Stimulated activated CD4-positive, alpha-beta T cell treated with anti-CD3 and anti-CD28 coated beads, Interleukin-4, amount 100 ng/mL, for 4 hours (primary cell): ENCODE measurements at places on chromosomes 7 and 10.

DNA sequence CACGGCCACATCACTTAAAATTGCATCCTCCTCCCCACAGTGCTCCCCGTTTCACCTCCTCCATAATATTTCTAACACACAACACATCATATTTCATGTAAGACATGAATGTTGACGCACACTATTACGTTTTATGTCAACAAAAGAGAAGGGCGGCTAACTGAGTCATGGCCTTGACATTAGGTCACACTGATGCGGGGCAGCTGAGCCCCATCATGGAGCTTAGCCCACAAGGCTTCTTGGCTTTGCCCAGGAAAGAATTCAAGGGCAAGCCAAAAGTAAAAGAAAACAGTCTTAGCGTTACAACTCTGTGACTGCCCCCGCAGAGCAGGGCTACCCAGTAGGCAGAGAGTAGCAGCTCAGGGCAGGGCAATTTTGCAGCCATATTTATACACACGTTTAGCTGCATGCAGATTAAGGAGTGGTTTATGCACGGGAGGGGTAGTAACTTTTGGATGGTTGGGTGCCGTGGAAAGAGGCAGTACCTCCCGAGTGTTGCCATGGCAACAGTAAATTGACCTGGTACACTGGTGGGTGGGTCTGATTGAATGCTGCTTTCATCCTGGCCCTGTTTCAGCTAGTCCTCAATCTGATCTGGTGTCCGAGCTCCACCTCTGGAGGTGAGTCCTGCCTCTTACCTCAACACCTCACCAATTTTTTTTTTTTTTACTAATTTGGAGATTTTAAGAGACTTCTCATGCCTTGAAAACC lies 156.2 kb upstream of the FRMD4A start:
- no peak for DNase-seq

GRCh38 chr10:50650481-50650880 lies 26.7 kb upstream of the SGMS1 start:
- DNase-seq = no peak

DNA sequence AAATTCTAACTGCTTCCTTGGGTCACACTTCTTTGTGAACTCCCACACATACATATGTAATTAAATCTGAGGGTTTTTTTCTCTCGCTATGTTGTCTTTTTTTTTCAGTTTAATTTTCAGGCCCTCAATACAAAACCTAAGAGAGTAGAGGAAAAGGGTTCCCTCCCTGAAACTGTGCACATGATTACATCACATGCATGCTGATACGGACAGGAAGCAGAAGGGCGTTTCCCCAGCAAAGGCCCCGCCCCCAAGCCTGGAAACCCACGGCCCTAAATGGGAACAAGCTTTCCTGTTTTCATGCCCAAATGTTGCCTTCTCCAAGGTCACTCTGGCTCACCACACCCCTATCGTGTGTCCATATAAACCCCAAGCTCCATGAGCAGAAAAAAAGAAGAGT lies 115.4 kb downstream of the TEX36 start:
- no peak for DNase-seq

DNA sequence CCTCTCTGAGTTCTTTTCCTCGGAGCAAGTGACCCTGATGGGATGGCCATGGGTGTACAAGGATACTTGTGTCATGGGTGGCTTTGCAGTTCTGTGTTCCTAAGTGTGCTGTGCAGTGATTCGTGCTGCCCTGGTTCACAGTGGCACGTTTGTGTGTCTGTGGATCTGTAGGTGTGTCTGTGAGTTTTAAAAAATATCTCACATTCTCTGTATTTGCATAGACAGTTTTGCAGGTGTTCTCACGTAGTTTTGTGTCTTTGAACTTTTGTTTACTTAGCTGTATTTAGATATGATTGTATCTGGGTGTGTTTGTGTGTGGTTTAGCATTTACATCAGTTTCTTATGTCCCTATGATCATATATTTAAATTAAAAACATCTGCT lies 3.7 kb downstream of the ZNF775 start:
- DNase-seq = no peak

GRCh38 chr7:113331155-113331898 lies 213.0 kb upstream of the SMIM30 start:
- no peak for DNase-seq

- DNase-seq = peak; percentile 15
Observed at GRCh38 chr10:23314835-23315239, 29.8 kb downstream of the C10orf67 start.

GRCh38 chr10:28679581-28680357 lies 2.4 kb downstream of the BAMBI start:
- no peak for DNase-seq

GRCh38 chr7:92567460-92567859 lies 22.7 kb downstream of the FAM133B start:
- DNase-seq = no peak

GRCh38 chr7:137986252-137987017 lies 15.5 kb downstream of the CREB3L2 start:
- no peak for DNase-seq

DNA sequence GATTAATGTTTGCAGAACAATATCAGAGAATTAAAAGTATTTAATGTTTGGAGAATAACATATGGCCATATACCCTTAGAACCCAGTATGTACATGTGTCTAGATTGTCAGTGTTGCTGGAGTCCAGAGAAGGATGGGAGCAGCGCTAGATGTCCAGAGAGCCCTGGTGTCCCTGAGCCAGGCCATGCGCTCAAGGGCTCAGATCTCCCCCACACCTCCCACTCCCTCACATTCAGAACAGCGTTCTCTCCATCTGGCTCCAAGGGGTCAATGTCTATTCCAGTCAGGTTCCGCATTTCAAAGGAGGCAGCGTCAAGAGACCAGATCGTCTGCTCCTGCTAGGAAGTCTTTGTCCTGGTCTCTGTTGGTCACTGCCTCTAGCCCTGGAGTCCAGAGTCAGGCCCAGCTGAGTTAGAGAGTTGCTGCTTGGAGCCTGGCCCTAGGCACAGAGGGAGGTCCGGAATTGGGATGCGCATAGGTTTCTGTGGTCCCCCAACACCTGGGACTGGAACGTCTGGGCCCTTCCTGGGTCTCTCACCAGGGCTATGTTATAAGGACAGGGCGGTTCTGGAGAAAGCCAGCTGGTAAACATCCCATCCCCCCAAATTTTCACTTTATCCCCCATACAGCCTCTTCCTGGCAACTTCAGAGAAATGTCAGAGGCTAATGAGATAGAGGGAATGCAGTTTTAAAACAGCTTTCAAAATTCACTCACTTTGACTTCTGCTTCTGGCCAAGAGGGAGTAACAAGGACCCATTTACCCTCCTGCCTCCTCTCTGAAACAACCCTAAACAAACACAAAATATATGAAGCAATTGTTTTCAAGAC lies 6.5 kb upstream of the WDR86 start:
- DNase-seq = no peak

GRCh38 chr10:47409171-47409865 lies 25.2 kb upstream of the ZNF488 start:
- DNase-seq = no peak
